NCI-H2029 treated with DMSO at 0.1 percent for 48 hours (cell line): ENCODE measurements at places on chromosomes 4 and X.

GRCh38 chr4:70269674-70270073 is 27.3 kb downstream of the CSN3 start:
- DNase-seq: no peak

DNA sequence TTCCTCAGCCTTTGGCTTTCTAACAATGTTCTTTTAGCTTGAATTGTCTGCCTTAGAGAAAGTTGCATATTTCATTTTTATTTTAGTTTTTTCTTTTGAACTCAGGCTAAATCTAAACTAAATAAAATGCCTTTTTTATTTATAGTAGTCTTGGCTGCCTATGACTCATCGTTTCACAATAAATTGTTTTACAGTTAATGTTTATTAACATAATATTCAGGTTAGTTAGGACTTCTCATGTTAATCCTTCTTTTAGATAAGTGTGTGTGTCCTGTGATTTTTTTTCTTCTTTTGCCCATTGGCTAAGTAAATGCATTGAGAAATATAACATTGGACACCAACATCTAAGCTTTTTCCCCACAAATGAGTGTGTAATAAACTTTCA is 1.6 kb downstream of the RP2 start:
- DNase-seq: no peak

GRCh38 chrX:153445856-153446635 is at the start of gene TREX2:
TSS of gene TREX2 (minus strand) at chrX:153446056. CDS start at chrX:153445430, 626 bp downstream.
- no peak for DNase-seq

- no peak for DNase-seq
Measured at GRCh38 chr4:86965019-86965976, 30.5 kb downstream of the AFF1 start.

DNA sequence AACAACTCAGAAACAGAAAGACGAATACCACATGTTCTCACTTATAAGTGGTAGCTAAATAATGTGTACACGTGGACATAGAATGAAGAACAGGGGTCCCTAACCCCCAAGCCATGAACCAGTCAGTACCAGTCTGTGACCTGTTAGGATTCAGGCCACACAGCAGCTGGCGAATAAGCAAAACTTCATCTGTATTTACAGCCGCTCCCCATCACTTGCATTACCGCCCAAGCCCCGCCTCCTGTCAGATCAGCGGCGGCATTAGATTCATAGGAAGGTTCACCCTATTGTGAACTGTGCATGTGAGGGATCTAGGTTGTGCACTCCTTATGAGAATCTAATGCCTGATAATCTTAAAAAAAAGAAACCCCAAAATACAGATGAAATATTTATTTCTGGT is 1128.7 kb downstream of the NLGN4X start:
- no peak for DNase-seq

- DNase-seq: no peak
Measured at GRCh38 chrX:13655674-13656073, 2.7 kb downstream of the TCEANC start.

DNA sequence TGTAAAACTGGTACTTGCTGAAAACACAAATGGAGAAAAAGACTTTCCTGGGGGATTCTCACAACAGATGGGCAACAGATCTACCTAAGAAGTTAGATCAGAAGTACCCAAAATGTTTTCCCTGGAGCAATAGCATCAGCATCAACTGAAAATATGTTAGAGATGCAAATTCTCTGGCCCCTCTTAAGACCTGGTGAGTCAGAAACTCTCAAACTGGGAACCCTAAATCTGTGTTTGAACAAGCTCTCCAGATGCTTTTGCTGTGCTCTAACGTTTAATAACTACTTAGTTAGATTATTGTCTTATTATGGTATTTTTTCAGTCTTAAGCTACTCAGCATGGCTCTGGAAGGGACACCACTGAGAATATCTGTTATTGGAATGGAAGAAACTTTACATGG is 55.2 kb upstream of the TRPC3 start:
- DNase-seq: no peak

- DNase-seq: no peak
Measured at GRCh38 chr4:41332510-41333054, 75.9 kb downstream of the UCHL1 start.

DNA sequence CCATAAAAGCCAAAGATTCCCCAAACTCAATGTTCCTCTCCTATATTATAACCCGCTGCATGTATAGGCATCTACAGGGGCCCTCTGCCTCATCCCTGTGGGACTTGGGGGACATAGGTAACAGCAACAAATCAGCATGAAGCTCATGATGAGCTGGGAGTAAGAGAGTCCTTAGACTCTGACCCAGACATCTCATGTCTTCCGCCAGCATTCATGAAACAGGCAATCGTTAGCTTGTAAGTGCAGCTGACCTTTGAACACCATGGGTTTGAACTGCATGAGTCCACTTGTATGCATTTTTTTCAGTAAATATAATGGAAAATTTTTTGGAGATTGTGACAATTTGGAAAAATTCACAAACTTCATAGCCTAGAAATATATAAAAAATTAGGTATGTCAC is 10.4 kb upstream of the SCOC start:
- DNase-seq: no peak

DNA sequence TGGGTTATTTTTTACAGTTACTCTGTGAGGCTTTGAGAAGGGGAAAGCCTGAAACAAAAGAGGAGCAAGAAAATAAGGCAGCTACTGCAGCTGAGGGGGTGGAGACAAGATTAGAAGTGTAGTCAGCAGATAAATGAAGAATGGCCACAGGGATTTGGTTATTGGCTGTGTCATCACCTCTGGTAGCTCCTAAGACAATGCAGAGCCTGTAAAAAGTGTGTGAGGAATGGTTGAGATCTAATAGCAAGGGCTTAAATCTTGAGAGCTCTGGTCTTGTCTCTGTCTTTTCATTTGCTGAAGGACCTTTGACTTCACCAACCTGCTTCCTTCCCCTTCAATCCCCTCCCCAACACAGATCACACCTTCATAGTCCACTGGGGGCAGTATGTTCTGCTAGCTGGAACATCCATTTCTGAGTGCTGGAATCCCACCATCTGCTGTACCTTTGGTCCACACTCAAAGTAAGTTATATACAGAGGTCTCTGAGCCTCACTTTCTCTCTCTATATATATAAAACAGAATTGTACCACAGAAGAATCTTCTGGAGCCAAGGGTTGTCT is 213.7 kb upstream of the ZIC3 start:
- no peak for DNase-seq

- no peak for DNase-seq
Measured at GRCh38 chr4:140719686-140720085, 36.5 kb downstream of the TBC1D9 start.

- DNase-seq: no peak
Measured at GRCh38 chr4:83964996-83965541, 429.2 kb downstream of the GPAT3 start.

GRCh38 chr4:8819019-8819418 is 52.6 kb downstream of the HMX1 start:
- DNase-seq: no peak

DNA sequence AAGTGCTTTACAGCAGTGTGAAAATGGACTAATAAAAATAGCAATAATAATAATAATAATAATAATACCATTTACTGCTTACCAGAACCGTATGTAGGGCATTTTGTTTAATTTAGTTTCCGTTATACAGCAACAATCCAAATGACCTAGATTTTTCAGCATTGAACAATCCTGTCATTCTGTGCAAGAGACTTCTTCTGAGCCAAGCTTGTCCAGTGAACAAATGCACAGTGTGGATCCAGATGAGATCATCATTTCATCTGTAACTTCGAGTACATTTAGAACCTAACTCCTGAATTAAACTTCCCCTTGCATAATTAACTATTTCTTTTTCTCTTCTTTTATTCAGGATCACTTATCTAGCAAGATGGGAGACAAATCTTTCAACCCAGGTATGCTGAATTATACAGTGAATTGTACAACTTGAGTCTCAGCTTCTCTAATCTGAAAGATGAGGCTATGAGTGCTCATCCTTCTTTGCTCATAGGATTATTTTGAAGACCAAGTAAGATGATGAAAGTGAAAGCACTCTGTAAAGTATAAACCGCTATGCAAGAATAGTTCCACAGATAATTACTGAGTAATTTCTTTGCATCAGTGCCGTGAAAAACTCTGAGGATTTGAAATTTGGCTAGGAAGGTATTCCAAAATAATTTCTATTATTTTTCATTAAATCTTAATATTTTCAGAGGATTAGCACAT is 6.6 kb downstream of the CLNK start:
- DNase-seq: no peak

GRCh38 chr4:65416891-65417290 is 253.4 kb downstream of the EPHA5 start:
- DNase-seq: peak; percentile 75

DNA sequence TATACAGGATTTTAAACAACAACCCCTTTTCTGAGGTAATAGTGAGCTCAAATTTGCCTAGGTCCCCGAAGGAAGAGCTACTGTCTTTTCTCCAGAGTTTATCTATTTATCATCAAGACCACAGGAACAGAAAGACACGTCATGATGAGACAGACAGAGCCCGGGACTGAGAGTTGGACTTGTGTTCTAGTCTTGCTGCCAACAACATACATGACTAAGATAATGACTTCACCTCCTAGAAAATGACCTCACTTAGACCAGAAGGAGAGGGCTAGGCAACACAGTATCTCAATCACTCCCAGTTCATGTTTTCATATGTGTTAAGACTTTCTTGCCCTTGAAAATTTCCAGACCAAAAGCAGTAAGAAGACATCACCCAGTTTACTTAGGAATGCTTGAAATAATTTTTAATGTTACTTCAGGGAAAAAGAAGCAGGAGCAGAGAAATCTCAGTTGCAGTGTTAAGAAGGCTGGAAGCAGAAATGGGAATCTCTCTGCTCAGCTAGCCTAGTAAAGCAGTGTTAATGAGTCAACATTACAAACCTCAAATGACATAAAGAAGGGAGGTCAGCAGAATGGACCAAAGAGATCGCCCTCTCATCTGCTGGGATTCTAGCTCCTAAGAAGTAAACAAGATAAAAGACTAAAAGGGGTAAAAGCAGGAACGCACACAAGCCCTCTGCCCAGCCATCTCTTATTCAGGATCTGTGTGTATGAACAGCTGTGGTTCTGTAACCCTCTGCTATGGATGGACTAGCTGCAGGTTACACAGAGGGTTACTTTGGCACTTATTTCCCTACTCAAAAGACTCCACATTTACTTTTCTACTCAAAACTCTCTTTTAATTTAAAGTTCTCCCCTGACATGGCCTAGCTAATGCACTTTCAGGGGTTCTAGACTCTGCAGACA is 24.8 kb downstream of the PDGFC start:
- no peak for DNase-seq

DNA sequence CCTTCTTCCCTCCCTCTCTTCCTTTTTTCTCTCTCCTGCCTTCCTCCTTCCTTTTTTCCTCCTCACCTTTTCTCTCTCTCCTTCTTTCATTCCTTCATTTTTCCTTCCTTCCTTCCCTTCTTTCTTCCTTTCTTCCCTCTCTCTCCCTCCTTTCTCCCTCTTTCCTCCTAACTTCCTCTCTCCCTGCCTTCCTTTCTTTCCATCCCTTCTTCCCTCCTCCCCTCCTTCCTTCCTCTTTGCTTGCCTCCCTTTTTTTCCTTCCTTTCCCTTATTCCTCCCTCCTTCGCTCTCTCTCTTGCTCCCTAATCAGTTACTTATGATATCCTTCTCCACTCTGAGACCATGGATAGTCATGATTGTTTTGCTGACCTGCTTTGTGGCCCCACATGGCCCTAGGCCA is 56.7 kb upstream of the PUDP start:
- no peak for DNase-seq

GRCh38 chrX:109889289-109890006 is 113.5 kb upstream of the TMEM164 start:
- DNase-seq: no peak

- no peak for DNase-seq
Measured at GRCh38 chr4:119774840-119775239, 146.2 kb upstream of the PDE5A start.

DNA sequence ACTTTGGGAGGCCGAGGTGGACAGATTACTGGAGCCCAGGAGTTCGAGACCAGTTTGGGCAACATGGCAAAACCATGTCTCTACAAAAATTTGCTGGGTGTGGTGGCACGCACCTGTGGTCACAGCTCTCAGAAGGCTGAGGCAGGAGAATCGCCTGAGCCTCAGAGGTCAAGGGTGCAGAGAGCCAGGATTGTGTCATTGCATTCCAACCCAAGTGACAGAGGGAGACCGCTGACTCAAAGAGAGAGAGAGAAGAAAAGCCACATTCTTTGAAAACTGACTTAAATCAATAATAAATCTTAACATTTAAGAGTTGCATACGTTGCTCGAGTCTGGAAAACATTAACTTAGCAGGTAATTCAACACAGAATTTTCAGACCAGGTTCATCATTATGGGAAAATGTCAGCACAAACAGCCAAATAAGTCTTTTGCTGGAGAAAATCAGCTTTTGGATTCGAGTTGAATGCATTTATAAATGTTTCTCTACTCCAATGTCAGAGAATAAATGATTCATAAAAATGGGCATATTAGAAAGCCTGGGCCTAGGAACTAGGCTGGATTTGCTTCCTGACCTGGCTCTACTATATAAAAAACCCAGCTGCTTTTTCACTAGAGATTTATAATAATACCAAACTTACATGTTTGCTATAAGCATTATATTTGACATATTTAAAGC is 68.3 kb upstream of the RBPJ start:
- DNase-seq: no peak

DNA sequence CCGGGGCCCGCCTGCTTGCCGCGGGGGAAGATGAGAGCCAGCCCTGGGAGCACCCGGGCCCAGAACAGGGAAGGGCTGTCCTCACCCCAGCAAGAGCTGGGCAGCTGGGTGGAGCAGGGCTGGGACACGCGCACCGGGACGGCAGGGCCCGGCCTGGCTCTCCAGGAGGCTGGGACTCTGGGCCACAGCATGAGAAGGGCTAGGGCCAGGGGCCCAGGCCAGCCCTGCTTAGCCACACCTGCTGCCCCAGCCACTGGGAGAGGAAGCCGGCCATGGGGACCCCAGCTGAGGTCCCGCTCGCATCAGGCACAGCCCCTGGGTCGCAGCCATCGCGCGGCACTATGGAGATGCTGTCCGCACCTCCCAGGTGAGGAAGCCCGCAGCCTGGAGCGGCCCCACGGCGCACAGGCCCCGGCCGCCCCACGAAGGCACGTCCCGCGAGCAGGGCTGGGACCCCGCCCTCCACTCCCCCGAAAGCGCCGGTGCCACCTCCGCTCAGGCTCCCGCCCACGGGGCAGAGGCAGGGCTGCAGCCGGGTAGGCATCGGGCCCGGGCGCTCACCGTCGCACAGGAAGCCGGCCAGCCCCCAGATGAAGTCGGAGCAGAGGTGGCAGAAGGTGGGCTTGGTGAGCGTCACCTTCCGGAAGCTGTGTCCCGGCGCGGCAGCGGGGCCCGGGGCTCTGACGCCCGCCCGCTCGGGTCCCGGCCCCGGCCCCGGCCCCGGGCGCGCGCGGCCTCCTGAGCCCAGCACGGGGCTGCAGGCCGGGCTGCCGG is 531 bp downstream of the DGKQ start:
- DNase-seq: no peak

GRCh38 chr4:151114986-151115385 is 15.6 kb downstream of the RPS3A start:
- no peak for DNase-seq

- no peak for DNase-seq
Measured at GRCh38 chr4:163662768-163663167, 168.3 kb downstream of the TMA16 start.

DNA sequence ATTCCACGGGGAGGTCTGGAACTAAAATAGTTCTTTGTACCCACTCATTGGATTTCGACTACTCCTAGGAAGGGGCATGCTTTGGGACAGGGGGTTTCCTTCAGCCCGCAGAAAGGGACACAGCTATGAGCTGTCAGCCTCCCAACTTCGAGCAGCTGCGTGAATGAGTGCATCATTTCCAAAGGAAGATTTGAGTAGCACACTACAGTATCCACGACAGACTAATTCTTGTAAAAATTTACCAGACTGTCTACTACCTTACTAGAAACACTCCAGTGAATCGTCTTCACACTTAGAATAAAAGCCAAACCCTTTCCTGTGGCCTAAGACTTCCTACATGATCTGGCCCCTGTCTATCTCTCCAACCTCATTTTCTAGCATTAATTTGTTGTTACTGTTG is 101.9 kb downstream of the MAOA start:
- DNase-seq: no peak
